ENCODE measurements at places on chromosomes 3 and 15. TPM values are rescaled to one million over a fixed set of nuclear protein-coding genes. Genes with fewer than 3 reads are reported as not detected.

The CPA3 gene
- total RNA-seq: not detected

The SCN5A gene
- not detected for total RNA-seq

The HIGD2B gene
- total RNA-seq: 0.53 TPM

The MGLL gene
- 3.4 TPM for total RNA-seq

The CADPS gene
- total RNA-seq: not detected

The EOMES gene
- total RNA-seq: 7.3 TPM

The EHHADH gene
- total RNA-seq: 4.0 TPM

The EXOG gene
- 19.7 TPM for total RNA-seq

DNA sequence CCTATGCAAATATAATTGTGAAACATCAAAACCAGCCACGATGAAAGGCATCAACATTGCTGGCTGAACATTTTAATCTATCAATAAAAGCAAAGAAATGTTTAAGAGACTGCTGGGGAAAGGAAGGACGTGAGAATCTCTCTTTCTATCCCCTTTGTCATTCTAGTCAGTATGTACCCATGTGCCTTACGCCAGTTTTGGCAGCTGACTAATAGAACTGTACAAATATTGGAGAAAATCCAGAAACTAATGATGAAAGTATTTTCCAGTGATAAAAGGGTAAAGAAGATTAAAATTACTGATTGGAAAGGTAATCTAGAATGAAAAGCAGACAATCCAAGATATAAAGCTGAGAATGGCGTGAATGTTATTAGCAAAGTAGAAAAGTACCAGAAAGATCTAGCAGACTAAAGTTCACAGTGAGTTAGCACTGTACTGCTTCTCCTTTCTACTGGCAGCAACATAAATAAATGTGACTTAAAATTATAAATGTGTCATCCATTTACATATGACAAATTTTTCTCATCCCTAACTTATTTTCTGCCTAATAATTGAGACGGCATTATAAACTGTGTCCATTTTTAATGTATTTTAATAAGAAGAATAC lies 401.9 kb upstream of the CNTN4 start:
- DNase-seq: no peak

DNA sequence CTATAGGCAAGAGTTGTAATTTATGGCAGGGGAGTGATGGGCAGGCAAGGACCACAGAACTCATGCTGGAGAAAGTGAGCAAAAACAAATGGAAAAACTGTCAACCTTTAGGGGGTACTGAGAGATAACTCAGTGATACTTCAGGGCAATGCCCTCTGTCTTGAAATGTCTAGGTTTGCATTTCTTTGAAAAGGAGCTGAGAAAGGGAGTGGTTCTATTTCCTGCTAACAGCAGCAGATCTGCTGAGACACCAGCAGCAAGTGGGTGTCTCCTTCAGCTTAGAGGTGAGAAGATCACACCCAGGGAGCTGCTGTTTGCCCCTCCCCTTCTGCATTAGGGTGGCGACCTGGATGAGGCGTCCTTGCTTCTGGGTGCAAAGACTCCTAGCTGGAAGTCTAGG lies 42.3 kb upstream of the XIRP1 start:
- peak; percentile 65 for DNase-seq

GRCh38 chr3:191227541-191227940 lies 28.5 kb downstream of the OSTN start:
- no peak for DNase-seq

DNA sequence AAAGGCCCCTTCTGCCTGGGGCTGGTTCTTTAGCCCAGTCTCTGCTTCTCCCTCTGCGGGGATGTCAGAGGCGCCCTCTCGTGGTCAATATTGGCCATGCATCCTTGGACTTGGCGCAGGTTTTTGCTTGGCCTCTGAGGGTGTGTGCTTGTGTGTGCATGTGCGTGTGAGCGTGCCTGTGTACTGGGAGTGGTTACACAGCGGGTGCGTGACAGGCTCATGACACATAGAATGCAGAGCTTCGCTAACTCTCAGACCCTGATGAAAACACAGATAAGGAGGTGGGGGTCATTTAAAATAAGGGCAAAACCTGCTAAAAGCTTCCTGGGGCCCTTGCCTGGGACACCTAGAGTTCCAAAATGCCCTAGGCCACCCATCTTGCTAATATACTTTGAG lies 160.9 kb downstream of the SMAD6 start:
- DNase-seq: peak; percentile 82

DNA sequence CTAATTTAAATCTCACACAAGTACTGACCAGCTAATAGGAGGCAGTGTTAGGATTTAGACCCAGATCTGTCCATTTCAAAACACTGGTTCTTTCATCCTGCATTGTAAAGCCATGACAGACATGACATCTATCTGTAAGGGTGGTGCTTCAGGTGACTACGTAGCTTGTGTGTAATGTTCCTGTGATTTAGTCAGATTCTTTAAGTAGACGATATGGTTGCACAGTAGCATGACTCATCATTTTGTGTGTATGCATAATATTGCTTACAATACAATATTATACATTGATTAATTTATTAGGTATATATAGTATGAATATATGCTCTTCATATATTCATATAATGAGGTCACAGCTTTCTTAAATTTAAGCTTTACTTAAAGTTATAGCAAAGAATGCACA lies 628.5 kb downstream of the GRM7 start:
- DNase-seq: no peak

- DNase-seq: no peak
Measured at GRCh38 chr3:177811835-177812234, 614.6 kb upstream of the TBL1XR1 start.

GRCh38 chr3:34568766-34569165 lies 770.3 kb downstream of the PDCD6IP start:
- no peak for DNase-seq

GRCh38 chr3:57556459-57557084 lies 498 bp downstream of the PDE12 start:
- DNase-seq: peak; percentile 57

DNA sequence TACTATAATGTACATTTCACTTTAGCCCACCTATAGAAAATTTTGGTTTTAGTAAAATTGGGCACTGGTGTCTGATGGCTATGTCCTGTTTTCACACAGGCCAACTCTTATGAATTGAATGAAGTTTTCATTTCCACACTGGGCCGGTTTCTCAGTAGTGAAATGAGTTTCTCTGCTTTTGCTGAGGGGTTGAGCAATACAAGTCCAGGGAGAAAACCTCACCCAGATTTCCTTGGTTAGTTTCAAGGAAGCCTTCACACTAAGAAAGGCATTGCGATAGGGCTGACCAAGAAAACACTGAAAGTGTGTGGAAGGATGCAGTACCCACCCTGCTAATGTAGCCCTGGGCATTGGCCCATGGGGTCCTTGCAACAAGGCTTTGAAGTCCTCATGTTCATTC lies 331.5 kb upstream of the CFAP20DC start:
- DNase-seq: peak; percentile 41

DNA sequence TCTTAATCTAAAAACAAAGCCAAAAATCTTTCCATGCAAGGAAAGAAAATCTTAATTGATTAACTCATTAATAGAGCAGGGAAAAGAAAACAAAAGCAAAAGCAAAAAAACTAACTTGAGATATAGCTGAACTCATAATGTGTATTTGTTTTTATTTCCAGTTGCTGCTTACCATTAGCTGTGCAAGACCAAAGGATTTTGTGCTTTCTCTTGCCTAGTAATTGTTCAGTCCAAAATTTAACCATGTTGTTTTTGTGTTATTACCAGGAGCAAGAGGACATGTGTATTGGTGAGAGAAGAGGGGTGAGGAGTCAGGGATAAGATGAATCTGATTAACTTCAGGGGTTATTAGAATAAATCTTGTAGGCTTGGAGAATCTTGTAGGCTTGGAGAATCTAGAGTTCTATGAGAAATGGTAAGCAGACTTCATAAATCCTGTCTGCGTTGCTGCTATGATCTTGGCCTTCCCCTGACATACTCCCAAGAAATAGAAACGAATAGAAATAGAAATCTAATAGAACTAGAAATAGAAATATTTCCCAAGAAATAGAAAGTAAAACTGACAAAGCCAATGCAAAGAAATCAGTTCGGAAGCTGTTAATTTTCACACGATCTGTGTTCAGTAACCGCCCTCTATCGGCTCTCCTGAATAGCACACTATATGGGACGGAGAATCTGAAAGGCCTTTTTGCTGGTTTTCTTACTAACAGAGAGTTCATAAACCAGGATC lies 72.6 kb upstream of the TNFSF10 start:
- DNase-seq: peak; percentile 72

DNA sequence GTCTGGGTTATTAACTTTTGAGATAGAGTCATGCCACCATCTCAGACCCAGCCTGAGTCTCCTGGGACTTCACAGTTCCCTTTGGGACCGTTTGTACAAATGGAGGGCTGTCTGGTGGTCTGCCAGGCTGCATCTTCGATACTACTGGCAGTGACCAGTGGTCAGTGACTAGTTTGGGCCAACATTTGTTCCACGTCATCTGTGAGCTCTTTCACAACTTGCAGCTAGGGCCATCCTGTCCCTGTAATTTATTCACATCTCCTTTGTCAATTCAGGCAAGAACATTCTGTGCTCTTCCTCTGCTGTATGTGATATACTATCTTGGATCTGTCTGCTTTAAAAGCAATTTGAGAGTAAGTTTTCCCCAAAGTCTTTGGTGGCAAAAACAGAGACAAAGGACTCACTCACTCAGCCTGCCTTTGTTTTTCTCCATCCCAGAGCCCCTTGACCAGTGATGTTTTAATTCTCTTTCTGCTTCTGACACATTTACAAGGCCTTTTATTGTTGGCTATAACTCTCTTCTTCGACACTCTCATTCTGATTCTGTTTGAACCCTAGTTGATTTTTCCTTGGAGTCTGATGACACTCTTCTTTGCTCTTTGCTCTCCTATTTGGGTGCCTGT lies 353.4 kb downstream of the EPHB1 start:
- DNase-seq: no peak

GRCh38 chr3:70876154-70876553 lies 563.7 kb upstream of the MDFIC2 start:
- DNase-seq: no peak

DNA sequence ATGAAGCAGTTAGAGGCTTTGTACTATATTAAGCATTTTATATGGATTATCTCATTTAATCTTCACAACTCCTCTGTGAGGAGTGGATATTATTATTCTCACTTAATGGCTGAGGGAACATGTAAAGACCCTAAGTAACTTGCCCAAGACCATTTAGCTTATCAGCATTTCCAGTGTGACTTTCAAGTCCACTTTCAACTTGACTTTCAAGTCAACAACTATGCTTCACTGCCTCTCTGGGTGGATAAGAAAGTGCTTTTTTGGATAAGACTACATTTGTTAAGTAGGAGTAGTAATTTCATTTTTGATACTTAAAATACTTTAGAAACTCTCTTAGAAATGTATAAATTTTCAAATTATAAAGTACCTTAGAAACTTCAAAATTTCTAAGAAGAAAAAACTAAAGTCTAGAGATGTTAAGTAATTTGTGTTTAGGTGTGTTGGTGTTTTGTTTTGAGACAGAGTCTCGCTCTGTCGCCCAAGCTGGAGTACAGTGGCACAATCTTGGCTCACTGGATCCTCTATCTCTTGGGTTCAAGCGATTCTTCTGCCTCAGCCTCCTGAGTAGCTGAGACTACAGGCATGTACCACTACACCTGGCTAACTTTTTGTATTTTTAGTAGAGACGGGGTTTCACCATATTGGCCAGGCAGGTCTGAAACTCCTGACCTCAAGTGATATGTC lies 71.8 kb downstream of the MINDY2 start:
- no peak for DNase-seq

GRCh38 chr15:101323793-101324523 lies 28.9 kb upstream of the SNRPA1 start:
- DNase-seq: no peak

DNA sequence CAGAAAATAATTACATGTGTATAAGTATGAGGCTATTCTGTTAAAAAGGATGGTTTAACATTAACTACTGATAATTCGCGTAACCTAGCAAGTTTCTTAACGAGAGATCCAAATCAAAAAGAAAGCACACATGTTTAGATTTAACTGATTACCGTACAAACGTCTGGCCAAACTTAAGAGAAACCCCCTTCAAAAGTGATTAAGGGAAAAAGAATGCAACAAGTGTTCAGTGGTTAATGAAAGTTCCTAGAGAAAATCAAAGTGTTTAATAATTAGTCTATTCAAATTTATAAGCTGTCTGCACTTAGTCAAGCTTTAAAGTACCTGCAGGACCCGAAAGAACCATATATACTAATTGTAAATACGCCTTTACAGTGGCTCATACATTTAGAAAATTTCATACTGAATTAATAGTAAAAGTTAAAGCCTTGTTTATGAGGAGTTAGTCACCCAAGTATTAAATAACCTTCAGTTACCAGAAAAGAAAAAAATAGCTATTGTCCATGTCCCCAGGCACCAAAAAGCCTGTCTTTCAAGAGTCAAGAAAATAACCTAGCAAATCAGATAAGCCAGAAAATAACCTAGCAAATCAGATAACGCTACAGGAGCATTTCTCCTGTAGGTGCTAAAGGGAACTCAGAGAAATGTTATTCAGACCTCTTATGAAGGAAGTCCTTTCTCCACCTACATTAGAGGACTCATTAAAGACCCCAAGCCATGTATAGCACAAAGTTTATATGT lies 34.6 kb downstream of the ZNF589 start:
- no peak for DNase-seq

GRCh38 chr3:159786489-159787177 lies 202.0 kb upstream of the IL12A start:
- DNase-seq: no peak

DNA sequence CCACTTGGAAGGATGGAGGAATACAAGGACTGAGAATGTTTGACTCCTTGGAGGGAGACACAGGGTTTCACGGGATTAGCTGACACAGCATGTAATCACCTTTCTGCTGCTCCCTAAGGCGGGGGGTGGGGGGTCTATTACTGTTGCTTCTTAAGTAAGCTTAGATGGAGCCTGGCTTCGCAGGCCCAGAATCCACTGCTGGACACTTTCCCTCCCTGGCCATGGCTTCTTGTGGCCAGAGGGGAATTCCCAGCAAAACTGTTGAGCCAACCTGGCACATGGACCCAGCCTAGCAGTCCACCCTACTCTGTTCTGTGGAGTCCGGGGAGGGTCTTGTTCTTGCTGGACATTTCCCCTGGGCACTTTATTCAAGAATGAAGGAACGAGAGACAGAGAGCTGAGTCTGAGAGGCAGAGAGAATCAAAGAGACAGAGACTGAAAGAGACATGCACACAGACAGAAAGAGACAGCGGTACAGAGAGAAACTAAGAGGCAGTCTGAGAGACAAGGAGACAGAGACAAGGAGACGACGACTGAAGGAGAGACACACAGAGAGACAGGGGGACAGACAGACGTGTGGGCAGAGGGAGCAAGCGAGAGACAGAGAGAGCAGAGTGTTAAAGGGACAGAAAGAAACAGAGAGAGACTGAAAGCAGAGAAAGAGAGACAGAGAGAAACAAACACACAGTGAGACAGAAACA lies 55.6 kb upstream of the DLG1 start:
- DNase-seq: no peak

- no peak for DNase-seq
Measured at GRCh38 chr15:99704444-99704838, 28.8 kb downstream of the LYSMD4 start.
